ENCODE measurements at places on chromosomes 7 and 10.

DNA sequence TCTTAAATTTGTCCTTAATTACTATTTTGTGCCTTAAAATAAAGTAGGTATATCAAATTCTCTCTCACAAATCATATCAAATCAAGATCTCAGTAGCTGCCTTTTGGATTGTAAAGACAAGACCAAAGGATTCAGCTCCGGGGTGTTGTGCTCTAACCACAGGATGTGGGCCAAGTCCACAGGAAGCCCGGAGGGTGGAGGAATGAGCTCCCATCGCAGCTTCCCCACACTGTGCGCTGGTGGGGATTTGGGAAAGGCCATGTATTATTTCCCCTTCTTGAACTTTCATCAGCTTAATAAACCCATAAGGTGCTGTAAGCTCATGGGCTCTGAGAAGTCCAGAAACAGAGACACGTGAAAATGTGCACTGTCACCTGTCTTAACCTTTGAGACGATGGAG is 241.6 kb upstream of the TCERG1L start:
- DNase-seq, result no peak
- H3K36me3 ChIP-seq, result no peaks in the 10 kb centered on the region
- peaks cover 1% of the 10 kb centered on the region for H3K4me1 ChIP-seq
- H3K27me3 ChIP-seq, result no peaks in the 10 kb centered on the region
- H3K4me3 ChIP-seq, result no peak overlapping the region
- H3K27ac ChIP-seq, result no peak overlapping the region

GRCh38 chr10:118793545-118793944 is 38.8 kb upstream of the CACUL1 start:
- peaks cover 21% of the 10 kb centered on the region for H3K27me3 ChIP-seq
- no peaks in the 10 kb centered on the region for H3K36me3 ChIP-seq
- no peak overlapping the region for H3K27ac ChIP-seq
- H3K4me3 ChIP-seq, result no peak overlapping the region

DNA sequence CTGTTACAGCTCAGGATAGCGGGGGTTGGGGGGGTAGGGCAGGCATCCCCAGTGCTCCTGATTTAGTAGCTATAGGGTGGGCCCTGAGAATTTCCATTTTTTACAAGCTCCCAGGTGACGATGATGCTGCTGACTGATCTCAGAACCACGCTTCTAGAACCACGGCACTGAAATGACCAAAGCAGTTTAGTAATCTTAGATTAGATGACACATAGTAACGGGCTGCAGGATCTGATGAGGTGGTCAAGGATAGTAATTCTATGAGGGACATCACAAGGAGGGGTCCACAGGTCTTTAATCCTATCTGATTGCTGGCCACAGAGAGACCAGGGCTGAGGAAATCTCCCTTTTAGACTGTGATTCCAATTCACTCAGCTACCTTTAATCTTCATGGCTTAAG is 167.2 kb downstream of the JAZF1 start:
- H3K4me3 ChIP-seq, result no peak overlapping the region
- H3K27ac ChIP-seq, result no peak overlapping the region
- no peaks in the 10 kb centered on the region for H3K27me3 ChIP-seq
- peaks cover 2% of the 10 kb centered on the region for H3K36me3 ChIP-seq

DNA sequence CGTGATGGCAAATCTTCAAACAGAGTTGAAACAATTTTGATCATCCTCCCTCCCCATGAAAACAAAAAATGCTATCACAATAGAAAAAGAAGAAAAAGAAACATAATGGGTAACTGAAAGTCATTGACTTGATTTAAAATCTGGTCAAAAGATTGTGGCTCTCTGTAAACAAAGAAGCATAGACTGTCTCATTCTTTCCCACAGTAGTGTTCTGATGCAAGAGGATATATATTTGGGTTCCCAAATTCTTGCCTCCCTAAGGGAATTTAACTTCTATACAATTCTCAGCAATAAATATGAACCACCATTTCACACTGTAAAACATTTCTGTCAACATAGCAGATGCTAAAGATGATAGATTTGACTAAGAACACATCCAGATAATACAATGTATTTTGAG is 32.8 kb upstream of the MEOX2 start:
- no peaks in the 10 kb centered on the region for H3K36me3 ChIP-seq
- DNase-seq, result no peak
- no peaks in the 10 kb centered on the region for H3K4me1 ChIP-seq
- H3K27ac ChIP-seq, result no peak overlapping the region
- no peak overlapping the region for H3K4me3 ChIP-seq
- H3K27me3 ChIP-seq, result no peaks in the 10 kb centered on the region

GRCh38 chr7:71740174-71740560 is 608.2 kb downstream of the GALNT17 start:
- peaks cover 2% of the 10 kb centered on the region for H3K27me3 ChIP-seq
- DNase-seq, result no peak
- H3K36me3 ChIP-seq, result no peaks in the 10 kb centered on the region
- H3K4me3 ChIP-seq, result no peak overlapping the region
- H3K27ac ChIP-seq, result no peak overlapping the region

DNA sequence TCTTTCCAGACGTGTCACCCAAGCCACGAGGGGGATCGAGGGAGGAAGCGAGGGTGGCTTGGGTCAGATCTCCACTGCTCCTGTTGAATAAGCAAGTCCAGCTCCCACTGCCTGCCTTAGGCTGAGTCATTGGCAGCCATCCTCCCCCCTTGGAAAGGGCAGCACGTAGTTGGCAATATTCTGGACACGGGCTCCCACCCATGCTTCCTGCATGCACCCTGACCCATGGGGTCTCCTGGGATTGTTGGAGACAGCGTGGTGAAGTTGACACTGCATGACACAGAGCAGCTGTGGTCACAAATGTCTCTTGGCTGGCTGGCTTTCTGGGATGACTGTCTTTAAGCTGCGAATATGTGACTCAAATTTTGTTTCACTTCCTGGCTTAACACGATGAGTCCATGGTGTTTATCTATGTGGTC is 11.2 kb downstream of the BTBD16 start:
- H3K4me3 ChIP-seq, result no peak overlapping the region
- no peak for DNase-seq
- no peaks in the 10 kb centered on the region for H3K36me3 ChIP-seq
- H3K27ac ChIP-seq, result no peak overlapping the region
- H3K27me3 ChIP-seq, result peaks cover 21% of the 10 kb centered on the region

DNA sequence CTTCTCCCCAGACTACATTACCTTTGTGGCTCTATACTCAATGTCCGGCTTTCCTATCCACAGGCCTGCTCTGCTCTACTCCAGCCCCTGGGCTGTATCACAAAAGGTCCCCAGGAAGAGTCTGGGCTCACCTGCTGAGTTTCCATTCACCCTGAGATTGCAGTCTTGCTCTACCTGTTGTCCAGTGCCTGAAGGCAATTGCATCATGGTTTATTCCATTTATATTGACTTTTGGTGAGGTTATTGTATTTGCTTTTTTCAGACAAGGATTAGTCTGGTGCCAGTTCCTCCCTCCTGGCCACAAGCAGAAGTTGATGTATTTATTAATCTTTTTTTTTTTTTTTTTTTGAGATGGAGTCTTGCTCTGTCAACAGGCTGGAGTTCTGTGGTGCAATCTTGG is 273.1 kb downstream of the XPNPEP1 start:
- no peak overlapping the region for H3K4me3 ChIP-seq
- no peak overlapping the region for H3K27ac ChIP-seq
- no peaks in the 10 kb centered on the region for H3K36me3 ChIP-seq

DNA sequence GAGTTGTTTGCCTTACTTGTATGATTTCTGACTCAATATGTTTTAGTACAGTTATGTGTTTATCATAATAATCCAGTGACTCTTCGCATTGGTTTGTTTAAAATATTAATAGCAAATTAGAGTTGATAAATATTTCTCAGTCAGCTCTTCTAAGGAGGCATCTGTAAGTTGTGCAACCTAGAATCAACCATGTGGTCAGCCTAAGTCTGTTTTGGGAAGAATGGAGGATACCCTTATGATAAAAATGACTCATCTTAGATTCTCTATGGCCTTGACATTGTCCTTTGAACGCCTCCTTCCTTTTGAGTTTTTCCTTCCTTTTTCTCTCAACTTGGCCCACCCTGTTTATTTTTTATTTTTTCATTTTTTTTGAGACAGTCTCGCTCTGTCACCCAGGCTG is 18.8 kb downstream of the DNAJC9 start:
- H3K4me3 ChIP-seq, result no peak overlapping the region
- no peaks in the 10 kb centered on the region for H3K27me3 ChIP-seq
- H3K4me1 ChIP-seq, result no peaks in the 10 kb centered on the region
- H3K27ac ChIP-seq, result no peak overlapping the region
- no peak for DNase-seq

- no peaks in the 10 kb centered on the region for H3K27me3 ChIP-seq
- no peak overlapping the region for H3K27ac ChIP-seq
- no peaks in the 10 kb centered on the region for H3K4me1 ChIP-seq
- H3K36me3 ChIP-seq, result peaks cover 2% of the 10 kb centered on the region
These were observed 164.3 kb downstream of the JAZF1 start for GRCh38 chr7:28016297-28016696.

GRCh38 chr7:100895956-100896731 is 456 bp upstream of the ACHE start:
- no peaks in the 10 kb centered on the region for H3K36me3 ChIP-seq
- H3K4me1 ChIP-seq, result peaks cover 9% of the 10 kb centered on the region
- H3K27ac ChIP-seq, result peak overlapping the region; percentile 51
- peak overlapping the region; percentile 44 for H3K4me3 ChIP-seq
- DNase-seq, result peak; percentile 54

- peaks cover 11% of the 10 kb centered on the region for H3K36me3 ChIP-seq
- no peak for DNase-seq
- peaks cover 20% of the 10 kb centered on the region for H3K4me1 ChIP-seq
- no peak overlapping the region for H3K27ac ChIP-seq
These were observed 1.6 kb upstream of the CASD1 start for GRCh38 chr7:94507962-94508361.

DNA sequence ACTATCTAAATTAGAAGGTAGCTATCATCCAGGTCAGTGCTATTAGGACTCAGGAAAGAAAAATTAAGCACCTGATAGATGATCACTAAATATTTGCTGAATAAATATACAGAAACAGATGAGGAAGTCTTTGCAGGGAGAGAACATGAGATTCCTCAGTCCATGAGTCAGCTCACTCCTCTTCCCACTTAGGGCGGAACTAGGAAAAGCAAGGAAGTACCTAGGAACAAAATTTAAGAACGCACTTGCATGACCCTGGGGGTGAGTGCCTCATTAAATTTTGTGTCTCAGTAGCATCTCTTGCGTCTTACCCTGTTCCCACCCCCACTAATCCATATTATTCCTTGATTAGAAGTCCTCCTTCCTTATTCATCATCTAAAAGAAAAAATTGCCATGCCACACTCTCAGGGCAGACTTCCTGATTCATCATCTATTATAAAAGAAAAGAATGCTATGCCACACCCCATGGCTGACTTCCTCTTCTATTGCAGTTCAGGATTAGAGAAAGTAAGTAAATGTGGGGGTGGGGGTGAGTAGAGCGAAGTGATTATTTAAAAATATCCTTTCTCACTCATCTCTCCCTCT is 208.8 kb downstream of the THSD7A start:
- H3K36me3 ChIP-seq, result no peaks in the 10 kb centered on the region
- H3K27ac ChIP-seq, result no peak overlapping the region
- H3K4me3 ChIP-seq, result no peak overlapping the region
- H3K4me1 ChIP-seq, result no peaks in the 10 kb centered on the region
- DNase-seq, result no peak

DNA sequence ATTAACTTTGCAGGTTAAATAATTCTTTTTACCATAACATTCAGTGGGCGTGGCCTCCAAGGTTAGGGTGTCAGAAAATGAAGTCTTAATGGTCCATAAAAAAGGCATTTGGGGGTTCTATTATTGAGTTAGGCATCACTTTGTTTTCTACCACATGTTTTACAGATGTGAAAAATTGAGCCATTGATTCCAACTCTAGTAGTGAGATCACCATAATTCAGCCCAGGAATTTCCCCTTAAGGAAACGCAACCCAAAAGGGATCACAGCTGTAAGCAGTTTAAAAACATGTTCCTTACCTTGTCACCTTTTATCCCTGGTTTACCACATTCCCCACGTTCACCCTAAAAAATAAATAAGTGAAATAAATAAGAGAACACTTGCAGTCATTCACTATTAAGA is 24.9 kb downstream of the COL28A1 start:
- no peak overlapping the region for H3K4me3 ChIP-seq
- no peaks in the 10 kb centered on the region for H3K36me3 ChIP-seq
- no peak overlapping the region for H3K27ac ChIP-seq

DNA sequence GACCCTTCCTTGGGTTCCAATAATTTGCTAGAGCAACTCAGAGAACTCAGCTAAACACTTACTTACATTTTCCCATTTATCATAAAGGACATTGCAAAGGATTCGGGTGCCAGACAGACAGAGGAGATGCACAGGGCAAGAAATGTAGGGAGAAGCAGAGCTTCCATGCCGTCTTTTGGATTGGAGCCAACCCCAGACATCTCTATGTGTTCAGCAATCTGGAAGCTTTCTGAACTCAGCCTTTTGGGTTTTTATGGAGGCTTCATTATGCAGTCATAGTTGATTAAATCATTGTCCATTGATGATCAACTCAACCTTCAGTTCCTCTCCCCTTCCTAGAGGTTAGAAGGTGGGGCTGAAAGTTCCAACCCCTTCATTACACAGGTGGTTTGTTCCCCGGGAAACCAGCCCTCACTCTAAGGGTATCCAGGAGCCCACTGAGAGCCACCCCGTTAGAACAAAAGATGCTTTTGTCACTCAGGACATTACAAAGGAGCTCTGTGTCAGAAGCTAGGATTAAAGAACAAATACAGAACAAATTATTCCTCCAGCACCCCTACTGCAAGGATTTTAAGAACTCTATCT is 211.9 kb upstream of the VSTM2A start:
- H3K4me3 ChIP-seq, result no peak overlapping the region
- DNase-seq, result no peak
- no peak overlapping the region for H3K27ac ChIP-seq
- no peaks in the 10 kb centered on the region for H3K27me3 ChIP-seq

- no peak for DNase-seq
- H3K36me3 ChIP-seq, result no peaks in the 10 kb centered on the region
- peaks cover 11% of the 10 kb centered on the region for H3K27me3 ChIP-seq
- H3K4me3 ChIP-seq, result no peak overlapping the region
- no peaks in the 10 kb centered on the region for H3K4me1 ChIP-seq
- no peak overlapping the region for H3K27ac ChIP-seq
These were observed 118.8 kb downstream of the JAZF1 start for GRCh38 chr7:28061824-28062196.

DNA sequence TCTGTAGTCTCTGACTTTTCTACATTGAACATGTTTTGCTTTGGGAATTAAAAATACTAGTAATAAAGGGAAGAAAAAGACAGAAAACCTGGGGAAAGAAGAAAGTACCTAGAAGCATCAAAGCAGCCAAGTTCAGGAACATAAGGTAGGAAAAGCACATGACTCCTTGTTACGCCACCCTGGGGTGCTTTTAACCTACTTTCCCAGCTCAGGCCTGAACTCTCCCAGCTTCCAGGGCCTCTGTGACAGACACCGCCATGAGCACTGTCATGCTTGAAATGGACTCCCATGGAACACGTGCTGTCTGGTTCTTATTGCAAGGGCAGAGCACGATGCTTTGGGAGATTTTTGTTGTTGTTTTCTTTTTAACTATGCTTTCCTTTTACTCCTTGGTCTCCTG is 11.4 kb downstream of the ACTR1A start:
- DNase-seq, result no peak
- peaks cover 14% of the 10 kb centered on the region for H3K4me1 ChIP-seq
- H3K27me3 ChIP-seq, result no peaks in the 10 kb centered on the region
- peaks cover 11% of the 10 kb centered on the region for H3K36me3 ChIP-seq

GRCh38 chr7:18407385-18407784 is 88.2 kb upstream of the HDAC9 start:
- H3K4me1 ChIP-seq, result no peaks in the 10 kb centered on the region
- no peaks in the 10 kb centered on the region for H3K36me3 ChIP-seq
- H3K27me3 ChIP-seq, result peaks cover 7% of the 10 kb centered on the region
- no peak overlapping the region for H3K4me3 ChIP-seq

GRCh38 chr10:24012249-24012803 is 196.6 kb upstream of the KIAA1217 start:
- H3K27ac ChIP-seq, result no peak overlapping the region
- H3K4me3 ChIP-seq, result no peak overlapping the region
- no peaks in the 10 kb centered on the region for H3K4me1 ChIP-seq
- H3K27me3 ChIP-seq, result no peaks in the 10 kb centered on the region
